ENCODE measurements at places on chromosomes 3 and 15.

DNA sequence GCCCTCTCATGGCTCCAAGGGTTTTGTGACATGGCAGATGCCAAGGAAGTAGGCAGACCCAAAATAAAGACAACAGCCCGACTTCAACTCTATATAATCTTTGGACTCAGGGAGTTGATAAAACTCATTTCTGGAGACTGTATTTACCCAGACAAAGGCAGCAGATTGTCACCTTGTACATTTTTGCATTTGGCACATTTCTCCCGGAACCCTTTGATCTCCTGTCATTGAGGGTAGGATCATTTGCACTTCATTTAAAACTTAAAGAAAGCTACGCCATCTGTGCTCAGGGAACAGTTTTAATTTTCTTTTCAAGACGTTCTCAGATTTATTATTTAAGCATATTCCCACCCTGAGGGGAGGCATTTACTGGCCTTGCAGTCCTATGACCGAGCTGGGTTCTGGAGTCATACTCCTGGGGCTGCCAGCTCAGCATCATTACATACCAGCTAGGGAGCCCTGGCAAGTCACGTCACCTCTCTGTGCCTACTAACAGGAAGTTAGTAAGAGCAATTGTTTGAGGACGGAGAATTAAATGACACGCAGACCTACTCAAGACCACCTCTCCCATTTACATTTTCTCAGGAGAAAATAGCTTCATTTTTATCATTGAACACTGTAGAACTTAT is 5.9 kb downstream of the CDCP1 start:
- no peak for DNase-seq

- no peak for DNase-seq
Observed at GRCh38 chr3:149342413-149343380, 9.3 kb upstream of the TM4SF18 start.

DNA sequence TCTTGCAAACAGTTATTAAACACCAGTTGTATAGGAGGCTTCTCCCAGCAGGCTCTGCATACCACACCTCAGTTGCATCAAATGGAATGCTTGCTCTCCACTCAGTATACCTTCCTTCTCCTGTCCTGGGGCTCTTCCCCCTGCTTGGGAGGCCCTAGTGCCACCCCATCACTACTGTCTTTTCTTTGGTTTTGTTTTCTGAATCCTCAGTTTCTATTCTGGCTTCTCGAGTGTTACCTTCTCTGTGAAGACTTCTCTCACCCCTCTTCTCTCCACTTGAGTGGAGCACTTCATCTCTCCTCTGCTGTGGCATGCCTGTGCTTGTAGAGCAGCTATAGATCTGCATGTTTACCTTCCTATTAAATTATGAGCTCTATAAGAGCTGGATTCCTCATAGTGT is 75.7 kb upstream of the TPRG1 start:
- DNase-seq: no peak

- no peak for DNase-seq
Observed at GRCh38 chr15:65913631-65914199, 44.4 kb downstream of the RAB11A start.

- DNase-seq: peak; percentile 49
Observed at GRCh38 chr15:62109982-62110851, 43.4 kb downstream of the C2CD4A start.

DNA sequence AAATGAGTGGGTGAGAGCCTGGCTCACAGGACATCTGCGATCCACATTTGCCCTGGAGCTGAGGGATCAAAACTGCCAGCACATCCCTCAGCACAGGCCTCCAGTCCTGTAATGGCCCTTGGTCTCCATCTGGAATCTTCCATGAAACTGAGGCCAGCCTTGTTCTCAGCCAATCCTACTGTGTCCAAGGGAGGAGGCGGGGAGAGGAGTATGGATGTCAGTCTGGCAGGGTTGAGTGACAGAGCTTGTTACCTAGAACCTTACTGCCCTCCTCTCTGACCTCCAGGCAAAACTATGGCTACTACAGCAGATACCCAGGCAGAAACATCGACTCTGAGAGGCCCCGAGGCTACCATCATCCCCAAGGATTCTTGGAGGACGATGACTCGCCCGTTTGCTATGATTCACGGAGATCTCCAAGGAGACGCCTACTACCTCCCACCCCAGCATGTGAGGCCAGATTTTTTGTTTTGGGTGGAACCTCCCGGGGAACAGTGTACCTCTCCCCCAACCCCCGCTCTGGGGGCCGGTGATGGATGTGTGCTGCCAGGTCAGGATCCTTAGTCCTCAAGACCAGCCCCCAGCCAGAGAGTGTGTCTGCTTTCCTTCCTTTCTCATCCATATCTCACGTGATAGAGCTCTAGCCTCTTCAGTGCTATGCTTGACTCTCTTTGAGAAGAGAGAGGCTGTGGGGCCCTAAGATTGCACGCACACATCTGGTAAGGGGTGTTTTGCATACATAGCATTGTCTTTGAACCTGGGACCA is 41.3 kb downstream of the CHDH start:
- peak; percentile 72 for DNase-seq

DNA sequence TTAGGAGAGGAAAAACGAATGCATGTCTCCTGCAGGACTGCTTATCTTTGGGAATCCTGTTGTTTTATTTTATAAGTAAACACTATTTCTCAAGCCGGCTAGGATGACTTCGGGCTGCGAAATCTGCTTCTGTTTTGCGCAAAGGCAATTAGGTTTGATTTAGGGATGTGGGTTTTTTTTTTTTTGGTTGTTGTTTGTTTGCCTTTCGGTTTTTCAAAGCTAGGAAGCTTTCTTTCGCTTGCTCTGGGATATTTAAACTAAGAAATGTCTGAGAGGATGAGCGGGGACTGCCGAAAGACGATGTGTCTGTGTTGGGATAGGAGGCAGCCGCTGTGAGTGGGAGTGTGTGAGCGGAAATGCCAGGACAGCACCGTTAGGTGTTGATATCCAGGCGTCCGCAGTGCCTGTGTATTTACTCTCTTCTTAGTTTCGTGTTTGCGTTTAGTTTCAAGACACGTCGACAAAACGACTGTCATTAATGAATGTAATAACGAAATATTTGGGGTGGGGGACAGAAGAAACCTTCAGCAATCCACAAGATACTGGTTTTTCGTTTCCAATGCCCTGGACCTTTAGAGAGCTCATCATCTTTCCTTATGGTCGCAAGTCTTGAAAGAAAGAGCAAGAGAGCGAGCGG is 604 bp downstream of the ISL2 start:
- no peak for DNase-seq

- DNase-seq: no peak
Observed at GRCh38 chr15:80240276-80240675, 11.7 kb downstream of the CTXND1 start.

DNA sequence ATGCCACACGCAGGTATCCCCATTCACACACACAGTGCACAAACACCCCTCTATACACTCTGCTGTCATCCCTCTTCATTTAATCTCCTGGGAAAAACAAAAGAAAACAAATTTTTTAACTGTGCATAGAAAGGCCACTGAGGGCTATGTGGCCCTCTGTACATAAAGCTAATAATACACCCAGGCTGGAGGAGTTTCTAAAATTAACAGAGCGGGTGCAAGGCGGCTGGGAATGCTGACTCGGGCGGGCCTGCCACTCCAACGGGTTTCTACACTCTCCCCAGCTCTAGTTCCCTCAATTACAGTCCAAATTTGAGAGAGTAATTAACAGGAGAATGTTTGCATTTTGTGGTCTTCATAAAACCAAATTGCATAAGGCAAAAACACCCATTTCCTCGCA is 23.1 kb downstream of the HCN4 start:
- no peak for DNase-seq

GRCh38 chr3:36557708-36558421 is 177.6 kb downstream of the STAC start:
- DNase-seq: no peak

DNA sequence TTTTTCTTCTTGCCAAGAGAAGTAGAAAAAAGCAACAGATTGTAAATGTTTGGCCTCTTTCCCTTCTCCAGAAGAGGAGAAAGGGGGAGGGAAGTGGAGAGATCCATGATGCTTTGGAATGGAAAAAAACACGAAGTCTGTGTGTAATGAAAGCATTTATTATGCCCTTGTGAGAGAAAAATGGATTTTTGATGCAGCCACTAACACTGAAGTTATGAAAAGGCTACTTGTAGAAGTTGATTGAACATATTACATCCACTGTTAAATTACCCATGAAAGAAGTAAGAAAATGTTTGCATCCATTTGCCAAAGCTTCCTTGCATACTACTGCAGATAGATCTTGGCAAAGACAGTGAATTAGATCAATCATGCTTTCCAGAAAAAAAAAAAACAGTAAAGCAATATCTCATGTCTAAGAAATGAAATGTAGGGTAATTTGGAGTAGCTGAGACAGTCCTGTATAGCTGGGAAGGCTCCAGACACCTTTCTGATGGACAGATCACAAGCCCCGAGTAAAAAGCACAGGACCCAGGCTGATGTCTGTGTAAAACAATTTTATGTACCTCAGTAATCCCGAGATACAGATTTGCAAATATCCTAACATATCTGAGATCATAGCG is 295.5 kb downstream of the PLOD2 start:
- DNase-seq: no peak

DNA sequence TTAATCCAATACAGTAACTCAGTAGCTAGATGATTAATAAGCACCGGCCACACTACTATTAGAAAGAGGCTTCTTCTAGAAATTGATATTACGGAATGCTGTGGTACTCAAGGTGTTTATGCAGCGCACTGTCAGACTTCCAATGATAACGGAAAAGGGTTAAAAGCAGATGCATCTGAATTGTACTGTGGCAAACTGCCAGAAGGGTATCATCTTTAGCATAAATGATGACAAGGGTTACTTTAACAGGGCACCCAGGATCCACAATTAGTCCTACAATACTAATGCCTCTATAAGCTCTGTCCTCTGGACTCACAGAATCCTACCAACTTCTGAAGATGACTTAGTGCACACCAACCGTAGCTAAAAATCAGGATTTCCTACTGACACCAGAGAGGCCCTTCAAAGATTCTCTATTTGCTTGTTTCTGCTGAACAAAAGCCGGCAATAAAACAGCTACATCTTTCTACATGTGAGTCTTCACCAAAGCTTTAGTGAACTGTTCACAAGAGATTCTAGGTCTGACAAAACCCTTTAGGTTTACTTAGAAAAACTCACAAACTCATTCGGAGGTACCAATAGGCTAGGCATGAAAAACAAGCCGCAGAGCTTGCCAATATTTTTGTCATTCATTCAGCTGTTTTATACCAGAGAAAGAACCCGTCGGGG is 7.1 kb downstream of the SATB1 start:
- DNase-seq: no peak

- no peak for DNase-seq
Observed at GRCh38 chr3:22898558-22898957, 304.6 kb upstream of the UBE2E2 start.

- DNase-seq: no peak
Observed at GRCh38 chr3:54279005-54279583, 156.7 kb downstream of the CACNA2D3 start.

GRCh38 chr3:182617500-182617899 is 175.8 kb upstream of the ATP11B start:
- no peak for DNase-seq

DNA sequence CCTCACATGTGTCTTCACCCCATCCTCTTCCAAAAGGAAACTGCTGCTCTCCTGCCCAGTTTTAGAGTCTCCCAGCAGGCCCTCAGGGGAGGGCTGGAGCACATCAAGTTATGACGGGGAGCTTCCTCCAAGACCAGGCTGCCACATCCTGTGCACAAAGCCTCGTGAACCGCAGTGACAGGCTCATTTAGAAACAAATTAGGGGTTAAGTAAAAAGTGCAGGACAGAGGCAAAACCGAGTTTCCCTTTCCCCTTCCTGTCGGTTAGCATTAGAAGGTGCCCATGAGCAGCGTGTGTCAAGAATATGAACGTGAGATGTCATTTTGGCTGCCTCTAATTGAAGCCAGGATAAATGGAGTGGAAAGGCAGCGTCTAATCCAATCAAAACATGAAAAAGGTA is 199.7 kb downstream of the ARRDC4 start:
- DNase-seq: no peak

- no peak for DNase-seq
Observed at GRCh38 chr15:92565351-92566125, 90.0 kb downstream of the FAM174B start.

DNA sequence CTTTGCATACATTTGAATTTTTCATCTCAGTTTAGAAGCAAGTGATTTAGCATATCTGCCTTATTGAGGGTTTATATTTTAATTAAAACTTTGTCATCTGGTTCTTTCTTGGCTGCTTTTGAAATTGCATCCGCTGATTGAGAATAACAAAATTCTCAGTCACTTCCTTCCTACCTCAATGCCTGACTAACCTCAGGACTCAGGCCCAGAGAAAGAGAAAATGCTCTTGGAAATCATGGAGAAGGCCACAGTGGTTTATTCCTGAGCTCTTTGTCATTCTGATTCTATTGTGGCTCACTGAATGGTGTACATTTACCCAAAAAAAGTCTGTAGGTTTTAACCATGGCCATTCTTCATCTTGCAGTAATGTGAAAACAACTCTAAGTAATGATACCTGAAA is 533.9 kb downstream of the TBL1XR1 start:
- no peak for DNase-seq

DNA sequence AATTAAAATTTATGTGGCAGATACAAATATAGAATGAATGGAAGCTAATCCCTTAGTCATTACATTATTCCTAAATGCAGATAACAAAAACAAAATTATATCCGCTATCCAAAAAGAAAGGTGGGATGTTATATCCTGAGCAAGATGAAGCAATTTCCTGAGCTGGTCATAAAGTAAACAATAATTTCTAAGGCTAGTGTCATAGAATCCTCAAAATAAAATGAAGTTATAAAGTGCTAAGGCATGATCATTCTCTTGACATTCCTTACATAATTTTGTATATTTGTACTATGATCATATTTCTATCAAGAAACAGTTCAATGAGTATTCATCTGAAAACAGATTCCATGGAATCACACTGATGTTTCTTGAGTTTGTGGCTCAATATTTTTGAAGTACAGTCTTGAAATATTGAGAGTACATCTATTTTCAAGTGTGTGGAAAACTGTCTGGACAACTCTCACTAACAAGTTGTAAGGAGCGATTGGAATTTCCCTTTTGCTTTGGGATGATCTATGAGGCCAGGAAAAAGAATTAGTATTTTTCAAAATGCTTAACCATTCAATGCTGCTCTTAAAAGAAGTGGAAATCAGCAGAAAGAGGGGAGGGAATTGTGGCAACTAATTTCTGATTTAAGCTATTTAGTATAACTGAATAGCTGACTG is 92.4 kb downstream of the ABI3BP start:
- DNase-seq: no peak

DNA sequence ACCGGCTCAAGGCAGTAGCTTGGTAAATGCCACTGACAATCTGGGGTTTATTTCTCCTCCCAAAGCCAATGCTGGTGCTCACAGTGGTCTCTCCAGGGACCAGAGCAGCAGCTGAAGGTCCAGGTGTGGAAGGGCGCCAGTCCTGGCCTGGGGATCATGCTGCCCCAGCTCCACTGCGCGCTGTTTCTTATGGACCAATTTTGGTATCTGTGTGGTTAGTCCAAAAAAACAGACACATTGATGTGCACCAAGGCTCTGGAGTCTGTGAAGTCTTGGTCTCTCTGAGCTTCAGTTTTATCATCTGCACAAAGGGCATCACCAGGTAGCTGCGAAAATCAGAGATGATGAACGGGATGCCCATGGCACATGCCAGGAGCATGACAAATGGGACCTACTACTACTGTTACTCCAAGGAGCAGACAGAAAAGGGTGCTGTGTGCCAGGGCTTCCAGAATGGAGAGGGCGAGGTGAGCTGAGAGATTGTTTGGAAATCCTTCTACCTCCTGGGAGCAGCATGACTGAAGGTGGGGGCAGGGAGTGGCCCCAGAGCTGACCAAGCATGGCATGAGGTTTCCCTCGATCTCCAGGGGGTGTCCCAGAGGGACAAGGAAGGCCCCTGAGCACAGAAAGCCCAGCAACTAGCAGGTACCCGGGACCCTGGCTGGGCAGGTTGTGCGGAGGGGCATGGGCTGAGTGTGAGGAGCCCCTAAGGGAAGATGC is 134.3 kb upstream of the PRR20G start:
- DNase-seq: no peak
